ENCODE measurements at places on chromosomes 7 and 10.

GRCh38 chr10:682931-683447, 6.5 kb downstream of the DIP2C start:
- peak; percentile 39 for DNase-seq

DNA sequence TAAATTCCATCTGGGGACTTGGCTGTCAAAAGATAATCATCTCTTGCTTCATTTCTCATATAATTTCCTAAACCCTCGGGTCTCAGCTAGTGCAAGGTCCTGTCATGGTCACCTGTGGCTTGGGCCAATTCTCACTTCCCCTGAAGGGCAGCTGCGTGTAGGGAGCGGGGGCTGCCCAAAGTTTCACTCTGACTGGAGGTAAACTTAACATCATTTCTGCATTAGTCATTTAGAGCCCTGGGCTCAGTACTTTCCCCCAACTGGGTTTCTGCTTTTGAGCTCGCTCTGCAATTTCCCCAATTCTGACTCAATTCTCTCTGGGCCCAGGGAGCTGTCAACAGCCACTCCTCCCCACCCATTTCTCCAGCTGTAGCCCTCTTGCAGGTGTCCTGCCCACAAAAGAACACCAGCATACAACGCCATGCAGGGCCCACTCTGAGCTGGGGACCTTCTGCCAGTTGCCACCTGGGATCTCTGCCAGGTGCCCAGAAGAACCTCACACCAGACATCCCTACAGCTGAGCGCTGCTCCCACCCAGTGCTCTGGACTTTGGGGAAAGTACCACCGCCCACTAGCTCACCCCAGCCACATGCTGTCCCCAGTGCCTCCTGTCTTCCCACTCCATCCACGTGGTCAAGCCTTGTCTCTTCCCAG, 37.9 kb downstream of the VOPP1 start:
- no peak for DNase-seq

GRCh38 chr10:3433988-3434387, 261.4 kb upstream of the PITRM1 start:
- no peak for DNase-seq

- DNase-seq, result no peak
Measured at GRCh38 chr7:130974794-130975193, 240.8 kb upstream of the KLF14 start.

GRCh38 chr10:103620352-103620740, 126.8 kb downstream of the NEURL1 start:
- DNase-seq, result no peak

- DNase-seq, result no peak
Measured at GRCh38 chr7:44224080-44224973, 23.5 kb downstream of the YKT6 start.

DNA sequence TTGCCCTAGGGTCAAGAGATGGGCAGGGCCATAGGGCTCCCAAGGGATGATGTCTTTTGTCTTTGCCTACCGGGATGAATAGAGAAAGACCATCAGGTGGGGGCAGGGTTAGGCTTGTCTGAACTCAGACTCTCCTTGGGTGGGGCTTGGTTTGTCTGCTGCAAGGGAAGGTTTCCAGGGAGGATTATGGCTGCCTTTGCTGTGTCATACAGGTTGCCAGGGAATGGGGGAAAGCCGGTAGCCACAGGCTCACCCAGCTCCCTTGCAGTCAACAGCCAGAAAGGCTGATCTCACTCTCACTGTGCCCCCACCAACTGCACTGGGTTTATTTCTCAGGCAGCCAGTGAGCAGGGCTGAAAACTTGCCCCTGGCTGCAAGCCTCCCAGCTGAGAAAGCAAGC, 253.2 kb downstream of the POLR1F start:
- DNase-seq, result no peak

GRCh38 chr10:34780818-34781380, 34.2 kb downstream of the PARD3 start:
- DNase-seq, result no peak

GRCh38 chr10:77591238-77591880, 46.2 kb downstream of the KCNMA1 start:
- DNase-seq, result no peak

- no peak for DNase-seq
Measured at GRCh38 chr10:97788552-97789442, 17.0 kb upstream of the SFRP5 start.

GRCh38 chr7:103680161-103681144, 234.4 kb upstream of the SLC26A5 start:
- DNase-seq, result peak; percentile 59

DNA sequence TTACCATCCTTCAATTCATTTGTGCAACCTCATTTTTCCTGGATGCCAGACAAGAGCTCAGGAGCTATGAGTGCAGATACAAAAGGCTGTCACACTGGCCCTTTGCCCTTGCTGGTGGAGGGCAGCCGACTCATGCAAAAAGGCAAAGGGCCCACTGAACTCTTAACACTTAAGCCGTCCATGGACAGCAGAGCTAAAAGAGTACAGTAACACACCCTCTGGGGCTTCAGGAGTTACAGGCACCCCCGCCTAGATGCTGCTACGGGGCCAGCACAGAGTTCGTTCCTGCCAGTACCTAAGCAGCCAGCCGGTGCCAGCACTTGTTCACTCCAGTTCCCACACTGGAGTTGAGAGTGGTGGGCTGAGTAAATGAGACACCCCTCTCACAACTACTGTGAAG, 69.9 kb upstream of the MRLN start:
- no peak for DNase-seq

- no peak for DNase-seq
Measured at GRCh38 chr7:47142169-47142866, 439.6 kb downstream of the TNS3 start.

DNA sequence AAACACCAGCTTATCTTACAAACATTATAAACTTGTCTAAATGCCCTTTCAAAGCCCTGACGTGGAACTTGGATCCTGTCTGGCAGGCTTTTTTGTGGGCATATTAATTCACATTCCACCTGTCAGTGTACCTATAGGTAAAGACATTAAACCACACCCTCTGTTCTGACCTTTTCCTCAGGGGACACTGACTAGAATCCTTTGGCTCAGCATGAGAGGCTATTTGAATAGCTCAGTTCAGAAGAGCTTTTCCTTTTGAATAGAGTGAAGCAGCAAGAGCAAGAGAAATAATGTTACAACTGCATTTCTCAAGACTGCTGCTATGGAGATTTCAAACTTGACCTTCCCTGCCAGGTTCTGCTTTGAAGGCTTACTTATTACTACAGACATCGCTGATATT, 76.9 kb downstream of the CYP51A1 start:
- DNase-seq, result no peak

DNA sequence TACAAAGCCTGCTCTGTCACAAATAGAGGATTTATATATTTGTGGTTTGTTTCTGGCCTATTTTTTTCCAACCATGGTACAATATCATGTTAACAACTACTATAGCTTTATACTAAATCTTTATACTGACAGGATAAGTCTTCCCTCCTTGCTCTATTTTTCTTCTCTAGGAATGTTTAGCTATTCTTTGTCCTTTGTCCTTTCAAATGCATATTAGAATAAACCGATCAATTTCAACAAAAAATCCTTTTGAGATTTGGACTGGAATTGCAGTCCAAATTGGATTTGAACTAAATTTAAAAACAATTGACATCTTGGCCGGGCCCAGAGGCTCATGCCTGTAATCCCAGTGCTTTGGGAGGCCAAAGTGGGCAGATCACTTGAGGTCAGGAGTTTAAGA, 39.2 kb upstream of the CTTNBP2 start:
- DNase-seq, result no peak

- no peak for DNase-seq
Measured at GRCh38 chr10:16565604-16566003, 43.9 kb upstream of the C1QL3 start.

DNA sequence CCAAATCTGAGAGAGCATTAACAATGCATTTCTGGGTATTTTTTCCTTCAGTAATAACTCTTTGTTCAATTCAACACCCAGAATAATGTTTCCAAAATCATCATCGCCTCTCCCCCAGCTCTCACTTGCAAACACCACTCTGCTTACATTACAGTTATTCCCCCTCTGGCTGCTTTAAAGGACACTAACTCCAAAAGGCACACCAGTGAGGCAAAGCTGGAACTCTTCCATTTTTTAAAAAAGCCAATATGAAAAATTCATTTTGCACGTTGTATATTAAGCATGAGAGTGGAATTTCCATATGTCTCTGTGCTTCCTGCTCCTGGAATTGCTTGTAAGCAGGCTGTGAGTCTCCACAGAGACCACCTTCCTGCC, 91.3 kb upstream of the C1QL3 start:
- no peak for DNase-seq

- DNase-seq, result no peak
Measured at GRCh38 chr7:49418963-49419362, 354.5 kb upstream of the VWC2 start.

GRCh38 chr10:70234668-70235447, 1.6 kb upstream of the PPA1 start:
- DNase-seq, result no peak

DNA sequence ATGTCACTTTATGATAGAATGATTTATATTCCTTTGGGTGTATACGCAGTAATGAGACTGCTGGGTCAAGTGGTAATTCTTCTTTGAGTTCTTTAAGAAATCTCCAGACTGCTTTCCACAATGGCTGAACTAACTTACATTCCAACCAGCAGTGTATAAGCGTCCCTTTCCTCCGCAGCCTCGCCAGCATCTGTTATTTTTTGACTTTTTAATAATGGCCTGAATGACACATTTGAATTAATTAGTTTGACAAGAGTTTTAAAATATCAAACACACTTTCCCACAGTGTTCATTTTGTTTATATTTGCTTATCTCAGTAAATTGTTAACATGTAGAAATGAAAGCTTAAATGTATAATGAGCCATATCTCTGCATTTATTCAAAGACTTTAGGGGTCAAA, 116.8 kb downstream of the TES start:
- DNase-seq, result no peak

DNA sequence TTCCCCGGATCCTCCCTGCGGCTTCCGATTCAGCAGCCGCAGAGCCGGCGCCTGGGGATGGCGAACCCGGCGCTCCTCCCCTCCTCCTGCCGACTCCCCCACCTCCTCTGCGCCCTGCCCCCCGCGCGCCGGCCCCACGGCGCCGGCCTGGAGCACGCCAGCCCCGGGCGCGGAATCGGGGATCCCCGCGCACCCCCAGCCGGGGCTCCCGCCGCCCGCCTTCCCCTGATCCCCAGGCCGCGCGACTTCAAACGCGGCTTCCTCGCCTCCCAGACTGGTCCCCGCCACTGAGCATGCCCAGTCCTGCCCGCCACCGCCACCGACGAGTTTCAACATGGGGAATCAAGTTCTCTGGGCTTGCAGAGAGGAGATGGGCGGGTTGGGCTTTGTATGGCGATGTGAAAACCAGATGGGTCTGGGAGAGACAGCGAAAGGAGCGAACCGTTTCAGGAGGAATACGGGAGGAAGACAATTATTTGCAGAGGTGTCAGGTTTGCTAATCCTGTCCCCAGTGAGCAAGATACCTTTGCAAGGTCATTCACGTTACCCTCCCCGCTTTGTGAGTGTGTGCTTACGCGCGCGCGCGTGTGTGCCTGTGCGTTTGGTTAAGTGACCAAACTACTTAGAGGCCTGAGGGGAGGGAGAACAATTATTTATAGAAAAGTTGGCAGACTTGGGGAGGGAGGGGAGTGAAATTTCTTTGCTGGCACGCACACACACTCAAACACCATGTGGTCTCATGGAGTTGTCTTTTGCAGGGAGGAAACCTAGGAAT, at the start of gene PANK1:
Gene PANK1 (minus strand): TSS at position 276 of the 775 bp plus-strand sequence. CDS start 351 bp downstream, outside the sequence.
- DNase-seq, result peak; percentile 93

- no peak for DNase-seq
Measured at GRCh38 chr7:2022737-2023250, 210.0 kb downstream of the MAD1L1 start.

GRCh38 chr7:37112218-37112617, 336.4 kb downstream of the ELMO1 start:
- DNase-seq, result no peak

- DNase-seq, result no peak
Measured at GRCh38 chr7:74481458-74482196, 27.9 kb downstream of the GTF2IRD1 start.

DNA sequence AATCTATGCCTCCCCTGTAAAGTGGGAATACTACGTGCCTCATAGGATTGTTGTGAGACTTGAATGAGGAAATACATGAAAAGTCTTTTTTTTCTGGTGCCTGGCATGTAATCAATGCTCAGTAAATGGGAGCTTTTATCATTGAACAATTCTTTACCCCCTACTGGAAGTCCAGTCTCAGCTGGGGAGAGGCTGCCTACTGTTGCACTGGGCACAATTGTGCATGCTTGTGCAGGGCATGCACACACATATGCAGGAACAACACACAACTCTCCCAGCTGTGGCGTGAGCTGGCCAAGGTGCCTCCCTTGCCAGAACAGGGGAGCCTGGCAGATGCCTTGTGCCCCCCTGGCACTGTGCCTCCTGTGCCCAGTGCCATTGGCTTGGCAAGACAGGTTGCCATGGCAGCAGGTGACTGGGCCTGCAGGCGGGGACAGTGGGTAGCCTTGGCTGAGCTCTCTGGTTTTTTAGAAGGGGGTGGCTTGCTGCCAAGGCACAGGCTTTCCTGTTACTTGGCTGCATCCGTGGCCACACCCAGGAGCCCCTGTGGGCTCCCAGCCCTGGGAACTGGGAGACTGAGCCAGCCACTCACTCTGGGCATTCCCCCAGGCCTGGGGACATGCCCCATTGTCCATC, 16.1 kb upstream of the PALD1 start:
- no peak for DNase-seq

- no peak for DNase-seq
Measured at GRCh38 chr7:73565675-73566340, 8.3 kb upstream of the BCL7B start.

DNA sequence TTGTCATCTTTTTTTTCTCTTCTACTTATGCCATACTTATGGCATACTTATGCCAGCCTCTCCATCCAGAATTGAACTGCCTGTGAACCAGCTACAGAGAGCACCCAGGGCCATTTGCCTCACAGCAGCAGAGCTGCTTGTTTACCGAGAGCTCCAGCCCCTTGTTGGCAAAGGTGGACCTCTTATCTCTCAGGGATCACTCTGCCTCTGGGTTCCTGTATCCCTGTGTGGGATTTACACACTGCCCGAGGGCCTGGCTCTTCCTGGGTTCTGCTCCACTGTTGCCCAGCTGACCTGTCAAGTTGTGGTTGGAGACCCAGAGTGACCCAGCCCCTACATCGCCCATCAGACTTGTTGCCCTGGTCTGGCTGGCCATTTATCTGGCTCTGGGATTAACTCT, 22.3 kb downstream of the MRPS33 start:
- DNase-seq, result no peak

DNA sequence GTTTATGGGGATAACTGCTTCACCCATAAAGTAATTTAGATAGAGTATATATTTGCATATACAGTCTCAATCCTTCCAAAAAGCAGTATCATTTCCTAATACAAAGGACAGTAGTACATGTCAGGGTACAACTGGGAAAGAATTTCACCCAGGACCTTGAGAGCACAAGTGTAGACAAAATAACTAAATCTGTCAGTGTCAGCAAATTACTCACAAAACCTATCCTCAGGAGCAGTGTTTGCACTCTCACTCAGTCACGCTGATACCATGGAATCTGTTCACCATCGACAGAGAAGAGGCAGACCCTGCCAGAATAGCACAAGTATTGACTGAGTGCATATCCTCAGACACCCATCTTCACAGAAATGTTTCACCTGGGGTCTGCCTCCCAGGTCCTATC, 554.7 kb upstream of the PHF14 start:
- no peak for DNase-seq
